Gastrocnemius medialis (tissue), 4 donors: ENCODE measurements at places on chromosomes 5 and 9. TPM values are rescaled to one million over a fixed set of nuclear protein-coding genes. Genes with fewer than 3 reads are reported as not detected.

Gene IL13
- total RNA-seq = not detected

Gene CBY3
- not detected for total RNA-seq

Gene PCDHAC1
- total RNA-seq = 0.13 TPM

Gene CYLC2
- total RNA-seq = not detected

Gene PTGER4
- total RNA-seq = 11.2 TPM

Gene PSD2
- total RNA-seq = not detected

Gene RASEF
- 0.82 TPM for total RNA-seq

Gene NTRK2
- total RNA-seq = 7.3 TPM

Gene ANKRD18A
- total RNA-seq = not detected

Gene C5orf34
- total RNA-seq = 0.20 TPM

Gene C5orf22
- 24.1 TPM for total RNA-seq

Gene CDC37L1
- total RNA-seq = 157 TPM

Gene SLC34A1
- total RNA-seq = not detected

Gene CATSPER3
- total RNA-seq = 1.9 TPM

Gene TRPM6
- total RNA-seq = not detected

Gene NXNL2
- total RNA-seq = not detected

Gene SURF4
- 77.6 TPM for total RNA-seq

Gene MAMDC2
- 4.9 TPM for total RNA-seq

DNA sequence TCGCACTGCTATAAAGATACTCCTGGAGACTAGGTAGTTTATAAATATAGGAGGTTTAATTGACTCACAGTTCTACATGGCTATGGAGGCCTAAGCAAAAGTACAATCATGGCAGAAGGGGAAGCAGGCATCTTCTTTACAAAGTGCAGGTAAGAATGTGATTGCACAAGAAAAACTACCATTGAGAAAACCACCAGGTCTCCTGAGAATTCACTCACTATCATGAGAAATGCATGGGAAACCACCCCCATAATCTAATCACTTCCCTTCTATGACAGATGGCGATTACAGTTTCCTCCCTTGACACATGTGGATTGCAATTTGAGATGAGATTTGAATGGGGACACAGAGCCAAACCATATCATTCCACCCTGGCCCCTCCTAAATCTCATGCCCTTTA lies 121.2 kb upstream of the ST8SIA4 start:
- DNase-seq = no peak

- DNase-seq = no peak
Observed at GRCh38 chr9:130243015-130243881, 22.3 kb upstream of the HMCN2 start.

GRCh38 chr5:17019324-17019723 lies 83.2 kb upstream of the MYO10 start:
- no peak for DNase-seq

- no peak for DNase-seq
Observed at GRCh38 chr5:51621156-51621555, 237.9 kb downstream of the ISL1 start.

- no peak for DNase-seq
Observed at GRCh38 chr5:179415291-179416060, 70.2 kb upstream of the ADAMTS2 start.

- no peak for DNase-seq
Observed at GRCh38 chr9:134316449-134317160, 9.7 kb upstream of the RXRA start.

DNA sequence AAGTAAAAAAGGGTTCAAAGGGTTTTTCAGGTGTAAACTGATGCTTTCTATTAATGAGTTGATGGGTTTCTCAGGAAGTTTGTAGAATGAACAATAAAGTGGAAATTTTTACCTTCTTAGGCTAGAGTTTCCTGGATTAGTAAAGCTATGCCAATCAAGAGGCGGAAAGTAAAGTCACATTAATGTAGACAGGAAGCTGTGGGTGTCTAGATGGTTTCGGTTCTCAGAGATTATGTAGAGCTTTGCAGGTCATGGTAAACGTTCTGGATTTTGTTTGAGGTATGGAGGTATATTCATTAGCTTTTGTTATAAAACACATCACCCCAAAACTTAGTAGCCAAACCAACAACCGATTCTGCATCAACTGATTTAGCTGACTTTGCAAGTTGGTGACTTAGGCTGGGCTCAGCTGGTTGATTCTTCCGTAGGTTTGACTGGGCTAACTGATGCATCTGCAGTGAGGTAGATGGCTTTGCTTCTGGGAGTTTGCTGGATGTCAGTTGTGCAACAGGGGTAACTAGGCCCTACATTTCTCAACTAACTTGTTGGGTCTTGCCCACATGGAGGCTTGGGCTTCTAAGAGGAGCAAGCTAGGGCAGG lies 273.8 kb downstream of the MSX2 start:
- no peak for DNase-seq

GRCh38 chr5:55969956-55970355 lies 24.8 kb downstream of the IL6ST start:
- no peak for DNase-seq

- DNase-seq = no peak
Observed at GRCh38 chr5:113266227-113266912, 168.4 kb downstream of the TSSK1B start.

DNA sequence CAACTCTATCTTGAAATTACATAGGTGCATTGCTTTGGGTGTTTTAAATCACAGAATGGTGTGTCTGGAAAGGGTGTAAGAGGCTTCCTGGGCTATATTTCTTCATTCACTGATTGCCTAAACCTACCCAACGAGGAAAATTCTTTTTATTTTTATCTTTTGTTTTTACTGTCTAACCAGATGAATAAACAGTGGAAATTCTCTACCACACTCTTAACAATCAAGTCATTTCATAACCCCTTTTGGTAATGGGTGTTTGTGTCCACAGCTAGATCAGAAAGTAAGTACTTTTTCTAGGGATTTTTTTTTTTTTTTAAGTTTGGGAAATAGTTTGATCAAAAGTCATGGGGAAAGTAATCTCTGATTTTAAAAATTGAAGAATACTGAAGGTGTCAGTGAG lies 27.6 kb upstream of the C5orf47 start:
- DNase-seq = no peak

DNA sequence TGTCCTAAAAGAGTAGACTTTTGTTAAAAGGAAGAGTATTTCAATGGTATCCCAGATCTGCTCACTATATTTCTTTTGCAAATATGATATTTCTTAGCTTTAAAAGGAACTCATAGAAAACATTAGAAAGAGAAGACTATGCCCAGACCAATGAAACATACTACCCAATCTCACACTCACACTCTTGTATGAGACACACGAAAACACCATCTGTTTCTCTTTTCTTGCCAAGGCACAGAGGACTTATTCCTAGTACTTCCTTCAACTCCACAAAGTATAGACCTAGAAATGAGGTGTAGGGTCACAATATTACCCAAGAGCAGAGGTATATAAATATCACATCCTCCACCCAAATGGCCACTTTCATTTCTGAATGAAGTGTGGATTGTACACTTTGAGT lies 292.4 kb upstream of the ACO1 start:
- DNase-seq = no peak

DNA sequence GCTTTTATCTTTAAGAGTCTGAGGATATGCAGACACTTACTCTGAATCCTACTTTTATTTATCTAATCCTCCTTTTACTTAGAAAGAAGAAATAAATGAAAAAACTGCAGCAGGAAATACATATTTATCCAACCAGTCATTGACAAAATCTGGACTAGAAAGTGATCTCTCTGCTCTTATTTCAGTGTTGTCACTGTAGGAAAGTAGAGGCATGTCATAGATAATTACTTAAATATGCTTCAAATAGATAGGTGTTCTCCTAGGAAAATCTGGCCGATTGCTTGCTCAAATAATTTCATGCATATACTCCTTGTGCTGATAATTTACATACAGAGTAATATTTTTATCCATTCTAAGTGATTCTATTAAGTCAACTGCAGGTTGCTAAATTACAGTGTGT lies 2001.9 kb upstream of the C9orf72 start:
- no peak for DNase-seq

DNA sequence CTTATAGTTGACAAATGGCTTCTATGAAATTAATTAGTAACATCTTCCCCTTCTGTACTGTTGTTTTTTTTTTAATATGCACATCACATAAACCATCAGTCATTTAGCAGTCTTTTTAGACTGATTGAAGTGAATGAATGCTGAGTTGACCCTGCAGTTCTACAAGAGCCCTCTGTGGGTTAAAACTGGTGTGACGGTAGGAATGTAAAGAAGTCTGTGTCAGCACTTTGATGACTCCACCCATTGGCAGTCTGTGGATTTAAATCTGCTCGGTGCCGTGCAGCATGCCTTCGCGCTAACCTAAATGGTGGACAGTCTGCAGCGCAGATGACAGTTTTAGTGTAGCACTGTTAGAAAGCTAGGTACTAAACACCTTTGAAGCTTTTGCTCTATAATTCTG lies 3.1 kb downstream of the GTF3C4 start:
- DNase-seq = no peak

- no peak for DNase-seq
Observed at GRCh38 chr5:138565100-138565821, 9.9 kb downstream of the HSPA9 start.

GRCh38 chr5:17343675-17344074 lies 126.2 kb downstream of the BASP1 start:
- DNase-seq = no peak

GRCh38 chr9:105698348-105698870 lies 4.1 kb downstream of the TMEM38B start:
- no peak for DNase-seq

GRCh38 chr9:15357050-15357653 lies 50.1 kb upstream of the TTC39B start:
- DNase-seq = no peak

GRCh38 chr5:176658817-176659511 lies 11.7 kb downstream of the TSPAN17 start:
- DNase-seq = no peak

DNA sequence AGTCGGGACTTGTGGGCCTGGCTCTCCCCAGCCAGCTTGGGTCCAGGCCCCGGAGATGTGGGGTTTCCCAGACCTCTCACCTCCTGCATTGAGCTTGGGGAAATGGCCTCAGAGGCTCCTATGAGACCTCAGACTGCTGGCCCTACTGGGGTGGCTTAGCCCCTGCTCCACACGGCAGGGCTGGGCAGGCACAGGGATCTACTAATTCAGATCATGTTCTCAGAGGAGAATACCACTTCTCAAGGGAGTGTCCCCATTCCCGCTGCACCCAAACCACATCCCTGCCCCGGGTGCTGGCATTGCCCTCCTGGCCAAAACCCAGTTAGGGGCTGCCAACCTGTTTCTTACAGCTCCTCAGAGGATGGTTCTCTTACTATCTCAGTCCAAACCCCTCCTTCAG lies 82.1 kb upstream of the LMX1B start:
- DNase-seq = no peak

DNA sequence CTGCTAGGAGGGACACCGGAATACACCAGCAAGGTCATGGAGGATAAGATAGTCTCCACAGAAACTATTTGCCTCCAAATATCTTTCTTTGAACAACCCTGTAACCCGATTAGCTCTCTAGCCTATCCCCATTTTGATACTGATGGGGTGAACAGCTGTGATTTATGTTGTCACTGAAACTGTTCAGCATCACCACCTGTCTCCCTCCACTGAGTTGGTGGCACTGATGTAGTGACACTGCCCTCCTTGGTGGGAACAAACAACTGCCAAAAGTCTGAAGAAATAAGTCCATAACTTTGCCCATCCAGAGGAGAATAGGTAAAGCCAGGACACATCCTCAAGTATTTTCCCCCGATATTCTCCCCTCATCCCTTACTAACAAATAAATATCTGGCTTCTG lies 24.3 kb upstream of the KCNV2 start:
- no peak for DNase-seq
